ENCODE measurements at places on chromosomes 3 and 15.

DNA sequence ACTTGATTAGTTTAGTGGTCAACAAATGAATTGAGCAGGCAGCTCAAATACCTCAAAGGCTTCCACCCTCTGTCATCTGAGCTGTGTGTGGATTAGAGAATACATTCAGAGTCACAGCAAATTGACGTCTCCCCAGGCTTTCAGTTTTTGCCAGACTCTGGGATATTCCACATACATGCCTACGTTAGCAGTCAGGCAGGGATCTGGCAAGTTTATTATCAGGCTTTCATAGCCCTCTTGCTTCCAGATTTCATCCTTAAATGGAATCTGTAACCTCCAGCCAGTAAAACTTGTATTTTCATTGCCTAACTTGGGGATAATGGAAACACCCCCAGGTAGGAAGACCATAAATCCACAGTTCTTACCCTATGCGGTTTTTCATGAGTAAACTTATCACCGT is 115.9 kb downstream of the RASA2 start:
- DNase-seq, result no peak

DNA sequence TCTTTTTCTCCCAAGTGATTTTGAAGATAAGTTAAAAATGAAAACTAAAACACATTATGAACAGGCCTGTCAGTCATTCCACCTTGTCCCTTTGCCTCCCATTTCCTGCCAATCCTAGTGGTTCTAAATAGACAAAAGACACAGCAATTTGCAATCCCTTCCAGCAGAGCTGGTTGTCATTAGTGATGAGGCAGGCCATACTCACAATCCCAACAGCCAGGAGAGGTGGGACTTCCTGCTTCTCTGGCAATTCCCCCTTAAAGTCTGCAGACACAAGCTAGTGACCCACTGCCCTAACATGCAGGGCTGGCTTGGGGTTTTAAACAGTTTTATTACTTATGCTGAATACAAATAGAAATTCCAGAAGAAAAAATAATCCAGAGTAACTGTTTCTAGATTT is 38.4 kb upstream of the RBP1 start:
- DNase-seq, result no peak

DNA sequence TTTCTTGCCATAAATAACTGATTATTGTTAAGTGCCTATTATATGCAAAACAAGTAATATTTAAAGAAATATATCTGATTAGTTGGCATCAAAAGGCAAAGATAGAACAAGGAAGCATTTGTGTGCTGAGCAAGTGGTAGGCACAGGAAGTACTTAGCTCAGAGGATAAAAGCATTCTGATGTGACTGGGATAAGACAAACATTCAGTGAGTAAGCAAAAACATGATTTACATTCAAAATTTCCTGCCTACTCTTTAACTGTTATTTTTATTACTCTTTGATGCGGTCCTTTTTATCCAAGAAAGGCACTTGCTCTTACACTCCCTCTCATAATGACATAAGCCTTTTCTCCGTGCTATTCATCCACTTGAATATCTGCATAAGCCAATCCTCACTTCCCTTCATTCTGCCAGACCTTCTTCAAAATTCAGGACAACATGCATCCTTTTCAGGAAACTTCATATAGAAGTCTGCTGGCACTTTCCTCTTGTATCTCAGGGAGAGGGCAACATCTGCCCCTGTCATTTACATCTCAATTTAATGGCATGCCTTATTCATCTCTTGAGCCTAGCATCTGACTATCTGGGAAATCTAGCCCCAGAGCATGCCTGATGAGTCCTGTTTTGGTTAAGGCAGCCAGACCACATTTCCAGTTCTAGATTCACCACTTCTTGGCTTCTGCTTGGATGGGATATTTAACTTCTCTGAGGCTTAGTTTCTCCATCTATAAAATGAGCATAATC is 478.2 kb upstream of the ROBO2 start:
- DNase-seq, result peak; percentile 29

DNA sequence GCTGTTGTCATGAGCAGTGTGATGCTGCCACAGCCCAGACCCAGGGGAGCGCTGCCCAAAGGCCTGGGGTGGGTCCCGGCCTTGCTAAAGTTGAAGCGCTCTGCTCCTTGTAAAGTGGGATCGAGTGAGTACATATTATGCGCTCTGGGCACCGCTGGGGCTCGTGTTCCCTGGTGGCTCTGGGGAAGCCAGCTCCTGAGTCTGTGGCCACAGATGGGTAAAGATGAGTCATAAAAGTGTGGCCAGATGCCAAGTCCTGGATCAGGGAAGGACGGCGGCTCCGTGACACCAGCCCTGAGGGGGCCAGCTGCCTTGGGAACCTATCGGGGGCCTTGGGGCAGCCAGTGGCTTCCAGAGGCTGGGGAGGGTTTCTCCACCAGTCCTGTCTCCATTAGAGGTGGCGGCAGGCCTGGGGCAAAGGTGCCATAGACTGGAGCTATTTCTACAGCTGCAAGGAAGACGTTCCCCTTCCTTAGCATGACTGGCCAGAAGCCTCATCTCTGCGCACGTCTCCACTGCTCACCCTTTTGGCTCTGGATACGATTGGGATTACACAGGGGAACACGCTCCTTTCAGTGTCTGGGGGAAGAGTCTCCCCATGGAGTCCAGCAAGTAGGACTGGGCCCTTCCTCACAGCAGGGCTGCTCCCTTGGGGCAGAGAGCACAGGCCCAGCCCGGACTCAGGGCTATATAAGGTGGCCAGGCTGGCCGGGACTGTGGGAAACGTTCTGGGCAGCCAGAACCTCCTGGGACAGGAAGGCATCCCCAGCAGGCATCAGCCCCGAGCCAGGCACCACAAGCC is 1.2 kb upstream of the ITIH4 start:
- peak; percentile 51 for DNase-seq

DNA sequence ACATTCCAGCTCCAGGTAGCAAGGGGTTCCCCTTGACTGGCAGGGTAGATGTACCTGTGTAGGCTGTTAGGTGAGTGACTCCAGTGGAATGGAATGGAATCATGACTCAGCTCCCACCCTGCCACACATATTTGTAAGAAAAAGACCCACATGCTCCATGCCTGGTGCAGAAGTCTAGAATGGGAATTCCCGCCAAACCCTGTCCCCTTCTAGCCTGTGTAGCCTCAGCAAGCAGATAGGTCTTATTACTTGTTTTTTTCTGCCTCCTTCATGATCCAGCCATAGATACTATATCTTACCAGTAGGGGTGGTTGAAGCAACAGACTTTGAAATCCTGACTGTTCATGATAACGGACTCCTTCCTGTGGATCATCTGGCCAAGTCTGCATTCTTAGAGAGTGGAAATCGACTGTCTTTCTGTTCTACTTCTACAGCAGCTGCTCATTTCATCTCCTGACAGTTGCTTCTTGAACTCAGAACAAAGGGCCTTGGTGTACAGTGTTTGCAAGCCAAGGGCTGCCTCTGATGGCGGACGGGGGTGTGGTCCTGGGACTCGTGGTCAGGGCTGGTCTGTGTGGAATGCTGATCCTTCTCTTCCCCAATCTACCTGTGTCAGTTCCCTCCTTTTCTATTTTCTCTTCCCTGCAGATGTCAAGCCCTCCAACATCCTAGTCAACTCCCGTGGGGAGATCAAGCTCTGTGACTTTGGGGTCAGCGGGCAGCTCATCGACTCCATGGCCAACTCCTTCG is 16.3 kb downstream of the SNAPC5 start:
- peak; percentile 58 for DNase-seq

DNA sequence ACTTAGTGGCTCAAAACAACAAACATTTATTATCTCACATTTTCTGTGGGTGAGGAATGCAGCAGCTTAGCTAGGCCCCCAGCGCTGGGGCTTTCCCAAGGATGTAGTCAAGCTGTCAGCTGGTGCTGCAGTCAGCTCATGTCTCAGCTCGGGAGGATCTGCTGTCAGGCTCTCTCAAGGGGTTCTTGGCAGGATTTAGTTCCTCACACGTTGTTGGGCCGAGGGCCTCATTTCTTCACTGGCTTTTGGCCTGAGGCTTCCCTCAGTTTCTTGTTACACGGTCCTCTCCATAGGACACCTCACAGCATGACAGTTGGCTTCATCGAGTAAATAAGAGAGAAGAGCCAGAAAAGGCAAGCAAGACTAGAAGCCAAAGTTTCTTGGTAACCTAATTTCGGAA is 13.7 kb upstream of the U2SURP start:
- peak; percentile 44 for DNase-seq

GRCh38 chr15:38714309-38715072 is 149.9 kb upstream of the RASGRP1 start:
- DNase-seq, result peak; percentile 94

DNA sequence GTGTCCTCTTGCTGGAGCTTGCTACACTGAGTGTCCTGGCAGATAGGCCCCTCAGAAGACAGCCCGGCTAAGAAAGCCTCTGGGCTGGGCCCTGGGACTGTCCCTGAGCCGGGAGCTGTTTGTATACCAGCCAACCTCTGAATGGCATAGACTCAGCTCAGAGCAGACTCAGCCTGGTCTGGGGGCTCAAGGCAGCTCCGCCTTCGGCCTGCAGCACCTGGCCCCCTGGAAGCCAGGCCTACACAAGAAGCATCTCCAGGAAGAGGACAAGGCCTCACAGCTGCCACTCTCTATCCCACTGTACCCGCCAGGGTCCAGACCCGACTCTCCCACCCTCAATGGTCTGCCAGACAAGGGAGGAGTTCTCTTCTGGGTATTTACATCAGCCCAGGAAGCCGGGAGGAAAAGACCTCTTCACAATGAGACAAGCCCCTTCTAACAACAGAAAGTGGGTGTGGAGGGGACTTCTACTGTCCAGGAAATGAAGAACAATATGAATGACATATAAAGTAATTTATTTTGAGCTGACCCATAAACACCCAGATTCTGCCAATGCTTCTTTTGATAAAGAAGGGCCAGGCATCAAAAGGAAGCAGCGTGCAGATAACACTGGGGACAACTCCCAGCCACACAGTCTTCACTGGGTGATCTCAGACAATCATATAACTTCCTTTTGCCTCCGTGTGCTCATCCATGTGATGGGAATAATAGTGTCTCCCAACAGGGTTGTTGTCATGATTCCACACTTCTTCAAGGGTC is 110.2 kb downstream of the TPRA1 start:
- no peak for DNase-seq

- DNase-seq, result no peak
Measured at GRCh38 chr3:172102883-172103310, 63.5 kb downstream of the FNDC3B start.

- no peak for DNase-seq
Measured at GRCh38 chr3:156808025-156808424, 18.1 kb upstream of the LEKR1 start.

DNA sequence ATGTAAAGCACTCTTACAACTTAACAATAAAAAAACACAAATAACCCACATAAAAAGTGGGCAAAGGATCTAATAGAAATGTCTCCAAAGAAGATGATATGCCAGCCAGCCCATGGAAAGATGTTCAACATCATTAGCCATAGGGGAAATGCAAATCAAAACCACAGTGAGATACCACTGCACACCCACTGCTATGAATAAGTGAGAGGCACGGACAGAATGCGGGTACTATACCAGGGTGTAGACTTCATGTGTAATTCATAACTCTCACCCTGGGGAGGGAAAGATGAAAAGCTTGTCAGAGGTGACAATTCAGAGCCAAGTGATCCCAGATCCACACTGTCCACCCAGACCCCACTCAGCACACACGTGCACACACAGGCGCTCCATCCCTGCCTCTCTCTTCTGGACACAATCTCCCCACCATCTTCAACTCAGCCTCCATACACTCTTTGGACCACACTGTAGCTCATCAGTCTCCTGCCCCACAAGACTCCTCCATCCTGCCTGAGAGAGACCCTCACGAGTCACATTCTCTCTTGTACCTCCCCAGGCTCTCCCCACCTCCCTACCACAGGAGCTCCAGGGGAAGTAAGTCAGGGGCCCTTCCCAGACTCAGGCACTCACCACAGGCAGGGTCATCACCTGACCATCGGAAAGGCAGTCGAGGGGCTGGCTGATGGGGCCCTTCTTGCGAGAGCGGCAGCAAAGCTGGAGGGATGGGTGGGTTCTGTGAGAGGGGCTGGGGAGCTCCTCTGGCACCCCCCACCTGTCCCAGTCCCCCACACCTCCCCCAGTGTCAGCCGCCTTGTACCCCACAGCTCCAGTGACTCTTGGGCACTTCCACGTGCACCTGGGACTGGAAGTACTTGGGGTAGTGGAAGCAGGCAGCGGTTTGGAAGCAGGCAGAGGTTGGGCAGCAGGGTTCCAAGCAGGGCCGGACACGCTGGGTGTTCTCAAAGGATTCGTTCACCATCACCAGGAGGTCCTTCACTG is 21.3 kb downstream of the PLA2G4E start:
- no peak for DNase-seq

DNA sequence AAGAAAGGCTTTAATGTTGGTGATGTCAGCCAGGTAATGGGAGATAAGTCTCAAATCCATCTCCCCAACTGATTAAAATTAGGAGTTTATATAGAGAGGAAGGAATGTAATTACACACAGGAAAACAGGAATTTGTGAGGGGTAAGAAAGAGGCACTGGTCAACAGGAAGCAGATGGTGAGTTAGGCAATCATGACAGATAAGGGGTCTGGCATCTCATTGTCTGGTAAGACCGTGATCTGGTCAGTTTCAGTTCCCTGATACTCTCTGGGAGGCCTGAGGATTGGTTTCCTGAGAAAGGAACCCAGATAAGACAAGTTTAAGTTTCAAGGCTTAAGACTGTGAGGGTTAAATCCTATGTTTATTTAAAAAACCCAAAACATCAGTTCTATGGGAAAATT is 414.7 kb upstream of the ARRDC4 start:
- no peak for DNase-seq

- DNase-seq, result peak; percentile 60
Measured at GRCh38 chr3:193788189-193788991, 195.4 kb downstream of the OPA1 start.

GRCh38 chr15:43126356-43126755 is 7.0 kb upstream of the TMEM62 start:
- DNase-seq, result no peak

DNA sequence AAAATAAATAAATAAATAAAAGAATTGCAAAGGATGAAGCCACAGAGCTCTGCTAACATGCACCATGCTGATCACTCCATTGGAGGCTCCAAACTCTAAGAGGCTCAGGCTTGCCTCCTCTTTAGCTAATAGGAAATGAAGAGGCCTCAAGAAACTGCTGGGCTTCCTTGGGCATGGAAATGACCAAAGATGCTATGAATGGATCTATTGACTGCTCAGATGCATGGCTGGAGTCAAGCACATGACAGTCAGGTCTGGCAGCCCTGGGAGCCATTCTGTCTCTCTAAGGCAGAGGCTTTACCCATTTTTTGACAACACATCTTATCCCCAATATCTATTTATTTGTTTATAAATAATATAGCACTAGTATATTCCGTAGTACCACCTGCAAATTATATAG is 5.3 kb upstream of the LIPC start:
- DNase-seq, result no peak

DNA sequence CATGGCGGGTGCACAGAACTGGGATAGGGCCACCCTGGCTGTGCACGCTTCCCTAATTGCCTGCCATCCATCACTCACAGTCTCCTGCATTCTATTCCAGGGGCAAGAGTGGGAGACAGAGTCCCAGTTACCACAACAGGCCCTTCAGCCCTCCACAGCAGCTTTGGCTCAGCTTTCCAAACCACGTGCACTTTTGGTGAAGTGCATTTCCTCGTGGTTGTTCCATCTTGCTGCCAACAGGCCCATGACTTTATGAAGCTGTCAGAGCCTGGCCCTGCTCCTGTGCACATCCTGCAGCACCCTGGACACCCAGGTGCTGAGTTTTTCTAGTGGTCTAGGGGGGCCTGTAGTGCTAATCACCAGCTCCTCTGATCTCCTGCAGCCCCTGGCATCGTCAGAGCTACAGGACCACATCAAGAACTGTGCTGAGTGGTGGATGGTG is 110.2 kb downstream of the ADCY5 start:
- no peak for DNase-seq

Data from amniotic epithelial cell (primary cell).